ENCODE measurements at places on chromosomes 4 and X. TPM values are rescaled to one million over a fixed set of nuclear protein-coding genes. Genes with fewer than 3 reads are reported as not detected.

The CXorf38 gene
- total RNA-seq: 17.0 TPM

The NPY1R gene
- total RNA-seq: 0.13 TPM

The FGB gene
- not detected for total RNA-seq

The ASB9 gene
- 17.4 TPM for total RNA-seq

The CTAG1B gene
- total RNA-seq: not detected

The F9 gene
- not detected for total RNA-seq

The ADAM29 gene
- not detected for total RNA-seq

The GPC3 gene
- total RNA-seq: not detected

The HPF1 gene
- total RNA-seq: 55.9 TPM

The NIPAL1 gene
- 0.80 TPM for total RNA-seq

The REELD1 gene
- total RNA-seq: not detected

The MAGEA11 gene
- not detected for total RNA-seq

The CTSO gene
- total RNA-seq: 6.9 TPM

The GRPEL1 gene
- total RNA-seq: 50.3 TPM

The CNGA1 gene
- total RNA-seq: not detected

The ADH6 gene
- total RNA-seq: not detected

The CPZ gene
- not detected for total RNA-seq

The NPNT gene
- under 0.01 TPM for total RNA-seq

The MAP7D3 gene
- total RNA-seq: 21.4 TPM

The MAGEB3 gene
- total RNA-seq: not detected

The PWWP3B gene
- total RNA-seq: 1.3 TPM

The PFKFB1 gene
- 0.07 TPM for total RNA-seq

The CYTL1 gene
- 113 TPM for total RNA-seq

The ODAPH gene
- total RNA-seq: not detected

The C4orf51 gene
- total RNA-seq: not detected

The FREM3 gene
- not detected for total RNA-seq

The NUDT10 gene
- total RNA-seq: 0.43 TPM

The OPHN1 gene
- total RNA-seq: 7.6 TPM

The FATE1 gene
- total RNA-seq: not detected

The CLDN22 gene
- not detected for total RNA-seq

The TLR6 gene
- 5.3 TPM for total RNA-seq

The SSX7 gene
- total RNA-seq: not detected

The PDS5A gene
- 159 TPM for total RNA-seq

The DMP1 gene
- not detected for total RNA-seq

The FGA gene
- not detected for total RNA-seq

The GLRA3 gene
- not detected for total RNA-seq

The GYG2 gene
- total RNA-seq: 0.14 TPM

The RASL11B gene
- total RNA-seq: not detected

All from thoracic aorta endothelial cell (primary cell).